Pancreas (tissue), 10 donors: ENCODE measurements at places on chromosomes 5 and 9. TPM values are rescaled to one million over a fixed set of nuclear protein-coding genes. Genes with fewer than 3 reads are reported as not detected.

Gene GPR107
- 17.7 TPM for total RNA-seq

Gene LRSAM1
- 6.7 TPM for total RNA-seq

DNA sequence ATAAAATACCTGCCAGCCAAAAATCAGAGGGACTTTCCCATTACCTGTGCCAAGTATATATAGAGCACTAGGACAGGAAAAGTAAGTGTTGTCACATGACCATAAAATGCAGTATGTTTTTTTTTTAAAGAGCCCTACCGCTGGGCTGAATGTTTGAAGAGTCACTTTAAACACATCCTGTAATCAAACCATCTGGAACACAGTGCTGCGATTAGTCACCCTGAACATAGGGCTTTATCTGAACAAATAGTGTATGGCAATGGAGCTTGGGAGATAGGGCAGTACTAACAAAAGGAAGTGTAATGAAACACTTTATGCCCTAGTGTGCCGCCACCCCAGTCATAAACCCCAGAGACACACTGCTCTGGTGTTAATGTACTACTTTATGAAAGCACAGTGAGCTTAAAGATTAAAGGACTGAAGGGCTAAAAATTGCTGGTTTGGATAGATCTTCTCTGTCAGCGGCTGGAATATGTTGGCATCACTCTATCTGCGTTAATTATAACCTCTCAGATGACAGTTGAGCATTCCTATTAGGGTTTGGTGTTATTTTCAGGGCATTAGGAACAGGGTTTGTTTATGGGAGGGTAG is 90.4 kb downstream of the ZNF608 start:
- no peak for DNase-seq

DNA sequence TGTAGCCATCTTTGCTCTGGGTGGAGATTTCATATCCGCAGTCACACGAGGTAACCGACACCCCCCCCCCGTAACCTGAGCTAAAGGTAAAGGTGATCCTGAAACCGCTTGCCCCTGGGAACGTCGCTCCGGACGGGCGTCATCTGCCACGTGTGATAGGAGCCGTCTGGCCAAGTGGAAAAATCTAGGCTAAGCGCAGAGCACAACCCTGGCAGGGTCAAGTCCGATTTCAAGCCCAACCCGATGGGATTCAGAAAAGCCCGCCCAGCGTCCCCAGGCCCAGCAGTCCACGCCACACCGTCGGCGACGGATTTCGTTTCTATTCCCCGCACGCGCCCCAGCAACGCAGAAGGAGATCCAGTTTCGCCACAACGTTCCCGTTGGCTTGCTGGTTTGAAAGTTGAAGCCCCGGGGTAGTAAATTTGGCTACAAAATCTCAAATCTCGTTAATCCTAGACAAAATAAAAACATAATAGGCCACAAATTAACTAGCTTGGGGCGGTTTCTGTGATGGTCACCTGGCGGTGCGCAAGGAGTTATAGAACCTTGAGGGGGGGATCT is 32.4 kb upstream of the NFIB start:
- DNase-seq, result no peak

GRCh38 chr5:57258052-57258451 is 84.2 kb downstream of the GPBP1 start:
- no peak for DNase-seq

- no peak for DNase-seq
Observed at GRCh38 chr5:108561416-108562204, 179.7 kb upstream of the FBXL17 start.

DNA sequence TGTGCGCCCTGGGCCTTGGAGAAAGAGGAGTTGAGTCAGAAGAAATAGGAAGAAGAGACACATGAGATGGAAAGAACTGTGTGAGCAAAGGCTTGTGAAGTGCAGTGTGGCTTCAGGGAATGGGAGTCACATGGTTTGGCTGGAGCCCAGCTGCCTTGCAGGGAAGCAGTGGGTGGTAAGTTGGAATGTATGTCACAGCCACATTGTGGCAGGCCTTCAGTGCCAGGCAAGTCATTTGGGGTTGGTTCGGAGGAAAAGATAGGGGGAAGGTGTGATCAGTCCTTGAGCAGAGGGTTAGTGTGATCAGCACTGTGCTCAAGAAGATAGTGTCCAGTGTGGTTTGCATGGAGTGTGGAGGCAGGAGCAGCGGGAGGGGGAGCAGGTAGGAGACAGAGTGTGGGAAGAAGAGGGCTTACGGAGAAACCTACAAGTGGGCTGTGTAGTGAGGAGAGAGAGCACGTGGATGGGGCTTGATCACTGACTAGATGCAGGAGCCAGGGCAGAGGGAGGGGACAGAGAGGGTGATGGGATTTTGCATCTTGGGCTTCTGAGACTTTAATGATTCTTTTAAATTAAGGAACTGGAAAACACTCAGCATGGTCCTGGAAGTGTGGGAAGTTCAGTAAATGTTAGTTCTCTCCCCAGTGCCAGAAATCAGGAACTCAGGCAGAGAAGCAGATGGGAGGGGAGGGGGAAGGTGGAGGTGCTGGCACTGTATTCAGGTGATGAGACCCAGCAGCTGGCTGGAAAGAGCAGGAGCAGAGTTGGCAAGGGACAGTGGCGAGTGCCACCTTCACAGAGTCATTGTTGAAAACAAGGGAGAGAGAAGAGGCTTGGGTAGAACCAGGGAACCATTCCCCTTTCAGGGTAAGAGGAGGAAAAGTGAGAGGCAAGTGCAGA is 46.6 kb downstream of the ARHGAP26 start:
- DNase-seq, result no peak
